Stimulated activated CD4-positive, alpha-beta T cell treated with anti-CD3 and anti-CD28 coated beads, Interleukin-1b, Interleukin-23, amount 100 ng/mL, for 48 hours (primary cell): ENCODE measurements at places on chromosomes 7 and 10.

- DNase-seq = no peak
These were observed 11.9 kb upstream of the PLEKHA1 start for GRCh38 chr10:122362621-122363020.

DNA sequence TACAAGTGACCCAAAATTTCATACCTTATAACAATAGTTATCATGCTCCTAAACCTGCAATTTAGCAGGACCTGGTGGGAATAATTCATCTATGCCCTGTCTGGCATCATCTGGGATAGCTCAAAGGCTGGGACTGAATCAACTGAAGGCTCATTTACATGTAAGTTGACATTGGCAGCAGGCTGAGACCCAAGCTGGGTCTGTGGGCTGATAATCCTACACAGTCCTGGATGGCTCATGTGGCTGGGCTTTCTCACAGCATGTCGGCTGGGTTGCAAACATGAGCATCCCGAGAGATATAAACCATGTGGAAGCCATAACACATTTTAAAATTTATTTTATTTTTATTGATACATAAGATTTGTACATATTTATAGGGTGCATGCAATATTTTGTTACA lies 19.5 kb upstream of the ABCB5 start:
- no peak for DNase-seq

DNA sequence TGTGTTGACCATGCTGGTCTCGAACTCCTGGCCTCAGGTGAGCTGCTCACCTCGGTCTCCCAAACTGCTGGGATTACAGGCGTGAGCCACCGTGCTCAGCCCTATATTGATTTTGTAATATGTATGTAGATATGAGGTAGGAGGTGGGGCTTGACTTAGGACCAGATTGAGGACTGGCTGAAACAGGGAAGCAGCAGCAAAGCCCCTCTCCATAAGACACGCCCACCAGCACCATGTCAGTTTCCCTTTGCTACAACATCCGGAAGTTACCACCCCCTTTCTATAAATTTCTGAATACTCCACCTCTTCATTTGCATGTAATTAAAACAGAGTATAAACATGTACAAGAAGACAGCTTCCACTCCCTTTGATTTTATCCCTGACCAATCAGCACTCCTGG lies 47.9 kb upstream of the MYL10 start:
- no peak for DNase-seq

- no peak for DNase-seq
These were observed 2.3 kb downstream of the LOXL4 start for GRCh38 chr10:98265403-98266378.

GRCh38 chr10:30944005-30944404 lies 87.7 kb downstream of the ZNF438 start:
- DNase-seq = no peak

DNA sequence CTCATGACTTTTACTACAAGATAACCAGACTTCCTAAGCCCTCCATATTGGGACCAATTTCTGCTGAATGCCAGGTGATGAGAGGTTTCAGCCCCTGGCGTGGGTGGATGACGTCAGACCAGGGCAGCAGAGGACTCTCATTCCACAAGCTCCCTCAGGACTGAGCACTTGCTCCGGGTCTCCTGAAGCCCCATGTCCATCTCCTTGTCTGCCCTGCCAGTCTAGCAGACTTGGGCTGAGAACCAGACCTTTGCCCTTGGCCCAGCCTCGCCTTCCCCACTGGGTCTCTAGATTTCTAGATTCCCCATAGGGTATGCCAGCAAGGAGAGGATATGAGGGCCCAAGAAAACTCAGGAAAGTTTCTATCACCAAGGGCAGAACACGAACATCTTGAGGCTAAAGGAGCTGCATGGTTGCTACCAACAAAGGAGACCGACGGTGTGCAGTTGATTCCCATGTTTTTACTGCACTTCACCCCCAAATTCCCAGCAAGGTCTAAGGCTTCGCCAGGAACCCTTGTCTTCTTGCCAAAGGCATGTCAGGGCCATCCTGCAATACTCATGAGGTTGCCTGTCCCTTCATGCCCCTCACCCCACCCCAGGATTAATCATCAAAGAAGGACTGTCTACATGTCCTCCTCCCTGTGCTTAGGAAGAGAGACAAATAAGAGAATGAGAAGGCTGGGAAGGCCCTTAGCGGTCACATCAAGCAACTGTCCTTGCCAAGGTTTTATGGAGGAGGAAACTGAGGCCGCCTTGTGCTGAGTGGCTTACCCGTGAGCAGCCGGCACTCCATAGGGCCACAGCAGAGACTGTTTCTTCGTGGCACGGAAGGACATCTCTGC lies 96.5 kb upstream of the MACROH2A2 start:
- DNase-seq = no peak
